Fibroblast of skin of right quadriceps (primary cell): ENCODE measurements at places on chromosomes 4 and X.

DNA sequence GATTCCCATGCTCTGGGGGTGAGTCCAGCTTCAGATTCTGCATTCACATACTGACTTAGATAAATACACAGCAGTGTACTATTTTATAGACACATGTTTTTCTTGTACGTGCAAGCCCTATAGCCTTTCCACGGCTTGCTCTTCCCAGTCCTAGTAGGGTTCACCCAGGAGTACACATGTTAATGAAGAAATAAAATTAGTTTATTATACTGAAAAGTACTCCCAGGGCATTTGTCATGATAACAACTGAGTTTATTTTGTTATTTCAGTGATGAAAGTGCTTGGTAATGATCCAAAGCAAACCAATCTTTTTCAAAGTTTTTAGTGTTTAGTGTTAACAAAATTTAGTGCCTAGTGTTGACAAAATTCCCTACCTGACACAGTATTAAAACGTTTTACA is 21.3 kb downstream of the MAPK10 start:
- DNase-seq, result peak; percentile 6

DNA sequence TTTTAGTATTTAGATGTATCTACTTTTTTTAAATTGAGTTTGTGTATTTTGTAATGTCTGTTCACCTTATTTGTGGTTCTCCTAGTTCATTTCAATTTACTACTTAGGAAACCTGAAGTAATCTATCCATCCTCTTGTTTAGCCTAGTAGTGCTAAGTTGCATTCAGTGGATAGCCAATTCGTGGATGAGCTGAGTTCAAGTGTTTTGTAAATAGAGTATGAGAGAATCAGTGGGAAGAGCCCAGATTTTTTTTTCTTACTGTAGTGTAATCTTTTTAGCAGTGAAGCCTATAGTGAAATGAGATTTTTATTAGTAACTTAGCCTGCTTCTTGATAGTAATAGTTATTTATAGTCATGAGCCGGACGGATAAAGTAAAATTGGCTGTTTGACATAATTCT is 21.7 kb downstream of the STAG2 start:
- no peak for DNase-seq

DNA sequence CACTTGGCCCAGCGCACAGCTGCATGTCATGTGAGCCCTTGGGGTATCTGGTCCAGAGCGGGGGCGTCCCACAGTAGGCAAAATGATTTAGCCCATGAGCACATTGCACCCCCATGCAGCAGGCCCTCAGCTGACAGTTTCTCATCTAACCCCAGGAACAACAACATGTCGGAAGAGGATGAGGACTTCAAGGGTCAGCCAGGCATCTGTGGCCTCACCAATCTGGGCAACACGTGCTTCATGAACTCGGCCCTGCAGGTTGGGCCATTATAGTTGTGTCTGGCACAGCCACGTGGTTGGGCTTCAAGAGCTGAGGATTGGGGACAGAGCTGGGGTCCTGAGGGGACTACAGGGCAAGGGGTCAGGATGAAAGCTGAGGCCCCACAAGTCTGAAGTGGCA is 7.8 kb downstream of the USP11 start:
- DNase-seq, result no peak

GRCh38 chr4:98209111-98209510 is 52.1 kb upstream of the RAP1GDS1 start:
- no peak for DNase-seq

- no peak for DNase-seq
Observed at GRCh38 chr4:38665551-38666411, 1.8 kb downstream of the KLF3 start.

GRCh38 chr4:149095811-149096210 is 653.6 kb upstream of the NR3C2 start:
- DNase-seq, result peak; percentile 7

DNA sequence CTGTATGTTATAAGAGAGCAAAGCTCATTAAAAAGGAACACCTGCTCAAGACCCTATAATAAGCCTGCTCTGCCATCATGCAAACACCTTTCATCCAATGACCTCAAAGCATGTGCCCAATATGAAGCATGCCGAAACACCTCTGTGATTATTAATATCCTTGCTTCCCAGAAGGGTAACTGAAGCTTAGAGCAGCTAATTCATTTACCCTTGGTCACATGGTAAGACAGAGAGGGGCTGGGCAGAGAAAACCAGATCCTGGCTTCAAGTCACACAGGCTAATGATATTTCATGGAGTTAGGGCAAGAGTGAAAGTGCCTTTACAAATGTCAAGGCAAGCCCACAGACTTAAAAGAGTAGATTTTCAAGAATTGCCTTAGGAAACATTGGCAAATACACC is 5.6 kb downstream of the AMOT start:
- DNase-seq, result no peak
